ENCODE measurements at places on chromosomes 2 and 18. TPM values are rescaled to one million over a fixed set of nuclear protein-coding genes. Genes with fewer than 3 reads are reported as not detected.

DNA sequence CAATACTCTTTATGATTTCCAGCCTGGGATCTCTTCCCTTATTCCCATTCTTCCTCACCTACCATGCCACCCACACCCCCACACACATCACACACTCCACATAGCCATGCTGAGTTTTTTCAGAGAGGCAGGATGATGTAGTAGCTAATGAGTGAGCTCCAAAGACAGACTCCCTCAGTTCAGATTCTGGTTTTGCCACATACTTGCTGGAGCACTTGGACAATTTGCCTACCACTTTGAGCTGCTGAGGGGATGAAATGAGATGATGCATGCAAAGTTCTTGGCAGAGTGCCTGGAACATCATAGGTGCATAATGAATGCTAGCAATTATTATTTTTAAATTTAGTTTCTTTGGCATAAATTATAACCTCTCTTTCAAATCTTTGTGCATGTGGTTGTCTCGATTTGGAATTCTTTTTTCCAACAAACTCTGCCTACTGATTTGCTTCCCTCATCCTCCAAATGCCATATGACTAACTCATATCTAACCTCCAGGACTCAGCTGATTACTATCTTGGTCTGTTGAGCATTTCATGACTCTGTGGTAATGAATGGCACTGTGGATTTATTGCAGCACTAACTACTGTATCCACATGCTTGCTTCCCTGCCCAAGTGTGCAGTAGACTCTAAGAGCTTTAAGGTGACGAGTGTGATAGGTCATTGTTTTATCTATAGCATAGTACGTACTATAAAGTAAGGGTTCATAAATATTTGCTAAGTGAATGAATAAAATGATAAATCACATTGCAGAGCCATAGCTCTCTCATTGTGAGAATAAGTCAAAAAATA, 99.1 kb downstream of the TACR1 start:
- no peak overlapping the region for H3K27ac ChIP-seq
- H3K4me1 ChIP-seq, result no peaks in the 10 kb centered on the region
- DNase-seq, result no peak
- no peak overlapping the region for H3K4me3 ChIP-seq
- H3K27me3 ChIP-seq, result no peaks in the 10 kb centered on the region
- no peaks in the 10 kb centered on the region for H3K36me3 ChIP-seq

GRCh38 chr2:201806442-201807170, at the start of gene CDK15:
Gene CDK15, plus strand, starts transcription at chr2:201806537. Its CDS starts 128 bp downstream, at chr2:201806665.
- H3K4me3 ChIP-seq, result no peak within 1 kb of the TSS
- H3K27me3 ChIP-seq, result peaks cover 4% of the 10 kb centered on the region

DNA sequence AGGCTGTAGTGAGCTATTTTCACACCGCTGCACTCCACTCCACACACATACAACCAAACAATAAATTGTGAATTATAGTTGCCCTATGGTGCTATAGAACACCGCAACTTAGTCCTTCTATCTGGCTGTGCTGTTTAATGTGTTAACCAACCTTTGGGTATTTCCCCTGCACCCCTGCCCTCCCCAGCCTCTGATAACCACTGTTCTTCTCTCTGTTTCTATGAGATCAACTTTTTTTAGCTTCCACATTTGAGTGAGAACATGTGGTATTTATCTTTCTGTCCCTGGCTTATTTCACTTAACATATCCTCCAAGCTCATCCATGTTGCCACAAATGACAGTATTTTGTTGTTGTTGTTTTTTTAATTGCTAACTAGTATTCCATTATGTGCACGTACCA, 32.5 kb downstream of the TET3 start:
- no peaks in the 10 kb centered on the region for H3K36me3 ChIP-seq
- no peak overlapping the region for H3K27ac ChIP-seq
- no peak for DNase-seq
- no peak overlapping the region for H3K4me3 ChIP-seq
- H3K4me1 ChIP-seq, result no peaks in the 10 kb centered on the region
- H3K27me3 ChIP-seq, result no peaks in the 10 kb centered on the region

GRCh38 chr2:136247204-136247950, 129.4 kb upstream of the CXCR4 start:
- no peaks in the 10 kb centered on the region for H3K27me3 ChIP-seq
- no peaks in the 10 kb centered on the region for H3K4me1 ChIP-seq
- no peak overlapping the region for H3K27ac ChIP-seq
- no peaks in the 10 kb centered on the region for H3K36me3 ChIP-seq
- H3K4me3 ChIP-seq, result no peak overlapping the region

GRCh38 chr2:79593237-79593867, 80.5 kb downstream of the CTNNA2 start:
- no peaks in the 10 kb centered on the region for H3K27me3 ChIP-seq
- H3K4me1 ChIP-seq, result no peaks in the 10 kb centered on the region
- H3K36me3 ChIP-seq, result no peaks in the 10 kb centered on the region
- no peak overlapping the region for H3K4me3 ChIP-seq

GRCh38 chr2:150686391-150686790, 198.9 kb upstream of the RND3 start:
- no peak overlapping the region for H3K27ac ChIP-seq
- no peak overlapping the region for H3K4me3 ChIP-seq
- no peaks in the 10 kb centered on the region for H3K4me1 ChIP-seq
- H3K36me3 ChIP-seq, result no peaks in the 10 kb centered on the region
- no peak for DNase-seq
- no peaks in the 10 kb centered on the region for H3K27me3 ChIP-seq

DNA sequence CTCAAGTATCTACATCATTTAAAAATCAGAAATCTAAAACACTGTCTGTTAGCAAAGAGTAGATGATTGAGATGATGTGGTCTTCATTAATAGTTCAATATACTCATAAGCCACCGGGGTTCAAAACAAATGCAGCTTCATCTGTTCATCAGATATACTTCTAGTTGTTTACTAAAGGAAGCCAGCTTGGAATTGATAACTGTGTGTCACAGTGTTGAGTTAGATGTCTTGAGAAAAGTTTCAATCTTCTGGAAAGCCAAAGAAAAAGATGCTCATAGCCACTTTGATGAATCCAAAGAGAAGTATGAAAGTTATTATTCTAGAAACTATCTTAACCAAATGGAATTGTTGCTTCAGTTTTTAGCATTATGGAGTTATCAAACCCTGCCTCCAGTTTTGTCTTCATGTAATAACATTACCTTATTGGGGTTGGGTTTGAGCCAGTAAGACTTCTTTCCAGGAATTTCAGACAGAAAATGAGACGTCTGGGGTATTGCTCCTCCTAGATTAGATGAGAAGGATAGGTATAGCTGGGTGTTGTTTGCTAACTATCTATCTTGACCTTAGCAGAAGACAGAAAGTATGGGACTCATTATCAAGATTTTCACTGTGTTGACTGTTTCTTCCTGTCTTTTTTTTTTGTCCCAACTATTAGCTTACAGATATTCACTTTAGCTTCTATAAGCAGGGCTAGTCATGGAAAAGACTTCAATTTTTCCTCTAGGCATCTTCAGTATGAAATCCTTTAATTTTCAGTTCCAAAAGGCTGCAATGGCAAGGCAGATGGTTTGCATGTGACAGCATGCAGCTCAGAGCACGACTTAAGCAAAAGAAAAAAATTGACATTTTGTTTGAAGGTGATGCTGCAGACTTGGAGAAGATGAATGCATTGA, 66.5 kb downstream of the LNPK start:
- no peak overlapping the region for H3K4me3 ChIP-seq
- no peaks in the 10 kb centered on the region for H3K27me3 ChIP-seq
- no peaks in the 10 kb centered on the region for H3K4me1 ChIP-seq
- no peak overlapping the region for H3K27ac ChIP-seq
- DNase-seq, result no peak

GRCh38 chr2:182890305-182890704, 23.9 kb upstream of the FRZB start:
- no peak for DNase-seq
- no peaks in the 10 kb centered on the region for H3K4me1 ChIP-seq
- H3K4me3 ChIP-seq, result no peak overlapping the region
- H3K27ac ChIP-seq, result no peak overlapping the region

Gene ST6GAL2
- total RNA-seq, result 0.46 TPM

Gene MERTK
- 5.2 TPM for total RNA-seq

- H3K4me1 ChIP-seq, result no peaks in the 10 kb centered on the region
- no peak for DNase-seq
- H3K36me3 ChIP-seq, result no peaks in the 10 kb centered on the region
- H3K27ac ChIP-seq, result no peak overlapping the region
- no peak overlapping the region for H3K4me3 ChIP-seq
These were observed 17.4 kb downstream of the TRPM8 start for GRCh38 chr2:233934524-233934923.

DNA sequence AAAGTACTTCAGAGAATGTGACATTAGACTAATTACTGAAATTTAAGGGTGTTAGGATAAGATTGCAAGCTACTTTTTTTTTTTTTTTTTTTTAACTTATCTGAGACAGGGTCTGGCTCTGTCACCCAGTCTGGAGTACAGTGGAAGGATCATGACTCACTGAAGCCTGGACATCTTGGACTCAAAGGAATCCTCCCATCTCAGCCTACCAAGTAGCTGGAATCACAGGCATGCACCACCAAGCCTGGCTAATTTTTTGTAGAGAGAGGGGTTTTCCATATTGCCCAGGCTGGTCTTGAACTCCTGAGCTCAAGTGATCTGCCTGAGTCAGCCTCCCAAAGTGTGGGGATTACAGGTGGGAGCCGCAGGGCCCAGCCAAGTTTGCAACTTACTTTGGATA, 1246.0 kb upstream of the ZEB2 start:
- H3K27ac ChIP-seq, result no peak overlapping the region
- no peaks in the 10 kb centered on the region for H3K36me3 ChIP-seq
- peaks cover 7% of the 10 kb centered on the region for H3K4me1 ChIP-seq
- no peak for DNase-seq
- H3K4me3 ChIP-seq, result no peak overlapping the region

DNA sequence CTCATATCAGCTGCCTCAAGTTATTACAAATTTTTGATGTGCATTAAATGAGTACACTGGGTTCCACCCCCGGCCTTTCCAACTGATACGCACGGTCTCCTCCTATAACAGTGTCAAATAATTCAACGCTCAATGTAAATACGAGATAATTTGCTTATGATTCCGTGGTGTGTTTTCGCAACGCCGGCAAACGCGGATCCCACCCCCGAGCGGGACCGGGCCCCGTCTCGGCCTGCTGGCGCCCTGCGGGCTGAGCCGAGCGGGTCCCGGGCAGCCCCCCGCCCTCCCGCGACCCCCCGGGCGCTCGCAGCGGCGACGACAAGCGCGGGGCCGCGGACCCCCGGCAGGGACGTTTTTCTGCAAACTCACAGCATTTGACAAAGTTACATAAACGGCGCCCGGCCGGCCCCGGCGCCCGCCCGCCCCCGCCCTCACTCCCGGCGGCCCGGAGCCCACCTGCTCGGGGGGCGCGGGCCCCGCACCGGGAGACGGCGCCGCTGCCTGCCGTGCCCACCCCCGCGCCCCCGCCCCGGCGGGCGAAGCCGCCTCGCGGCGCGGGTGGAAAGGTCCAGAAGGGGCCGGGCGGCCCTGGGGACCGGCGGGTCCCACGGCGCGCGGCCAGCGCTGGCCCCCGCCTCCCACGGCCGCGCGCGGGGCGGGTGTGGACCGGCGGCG, 762 bp downstream of the HDAC4 start:
- H3K4me3 ChIP-seq, result peak overlapping the region; percentile 10
- H3K27me3 ChIP-seq, result no peaks in the 10 kb centered on the region
- H3K27ac ChIP-seq, result no peak overlapping the region
- DNase-seq, result no peak
- no peaks in the 10 kb centered on the region for H3K4me1 ChIP-seq
- no peaks in the 10 kb centered on the region for H3K36me3 ChIP-seq

DNA sequence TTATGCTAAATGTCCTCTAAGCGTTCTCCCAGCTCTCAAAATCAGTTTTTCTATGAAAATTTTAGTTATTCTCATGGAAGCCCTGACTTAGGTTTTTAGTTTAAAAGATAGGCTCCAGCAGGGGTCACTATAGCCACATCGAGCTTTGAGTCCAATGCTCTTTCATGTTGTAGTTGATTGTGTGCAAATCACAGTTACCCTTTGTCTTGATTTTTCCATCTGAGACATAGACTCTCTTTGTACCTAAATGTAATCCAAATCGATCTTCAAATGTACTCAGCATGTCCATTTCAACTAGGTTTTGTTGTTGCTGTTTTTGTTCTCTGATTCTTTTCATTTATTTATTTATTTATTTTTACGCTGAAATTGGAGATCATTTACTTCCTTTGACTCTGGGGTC, 26.4 kb upstream of the MSTN start:
- H3K27ac ChIP-seq, result no peak overlapping the region
- DNase-seq, result no peak
- H3K4me3 ChIP-seq, result no peak overlapping the region
- H3K4me1 ChIP-seq, result no peaks in the 10 kb centered on the region
- no peaks in the 10 kb centered on the region for H3K27me3 ChIP-seq
- no peaks in the 10 kb centered on the region for H3K36me3 ChIP-seq

DNA sequence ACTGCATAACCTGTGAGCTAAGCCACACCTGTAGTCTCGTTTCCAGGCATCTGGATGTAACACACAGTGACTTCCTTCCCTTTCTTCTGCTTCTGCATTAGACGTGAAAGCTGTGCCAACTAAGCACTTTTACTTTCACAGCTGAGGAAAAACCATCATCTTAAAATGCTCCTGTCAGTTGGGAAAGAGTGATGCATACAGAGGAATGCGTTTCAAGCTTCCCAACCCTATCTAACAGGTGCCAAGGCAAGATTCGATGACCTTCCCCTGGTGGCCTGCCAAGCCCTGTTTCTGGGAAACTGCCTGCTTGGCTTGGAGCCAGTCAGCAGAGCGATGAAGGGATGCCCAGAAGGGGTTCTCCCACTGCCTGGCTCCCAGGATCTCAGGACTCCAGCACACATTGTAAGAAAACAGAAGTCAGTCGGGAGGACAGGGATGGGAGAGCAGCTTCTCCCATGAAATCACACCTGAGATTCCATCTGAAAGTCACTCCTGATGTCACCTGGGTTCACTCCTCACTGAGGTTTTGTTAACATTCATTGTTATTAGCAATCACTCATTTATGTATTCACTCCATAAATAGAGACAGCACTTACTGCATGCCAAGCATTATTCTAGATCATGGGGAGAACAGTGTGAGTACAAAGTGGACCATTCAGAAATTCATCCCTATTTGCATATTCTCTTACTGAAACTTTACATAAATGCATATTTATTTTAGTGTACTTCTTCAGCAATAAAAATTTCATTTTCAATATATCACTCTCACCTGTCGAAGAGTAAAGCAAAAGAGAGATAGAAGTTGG, 64.1 kb downstream of the DTNA start:
- peak; percentile 81 for DNase-seq
- no peaks in the 10 kb centered on the region for H3K4me1 ChIP-seq
- H3K36me3 ChIP-seq, result no peaks in the 10 kb centered on the region
- H3K4me3 ChIP-seq, result no peak overlapping the region

Gene CXCR1
- not detected for total RNA-seq

Gene EPB41L3
- 13.4 TPM for total RNA-seq

Gene EEF1B2
- 817 TPM for total RNA-seq

Gene ZNF396
- 3.8 TPM for total RNA-seq

DNA sequence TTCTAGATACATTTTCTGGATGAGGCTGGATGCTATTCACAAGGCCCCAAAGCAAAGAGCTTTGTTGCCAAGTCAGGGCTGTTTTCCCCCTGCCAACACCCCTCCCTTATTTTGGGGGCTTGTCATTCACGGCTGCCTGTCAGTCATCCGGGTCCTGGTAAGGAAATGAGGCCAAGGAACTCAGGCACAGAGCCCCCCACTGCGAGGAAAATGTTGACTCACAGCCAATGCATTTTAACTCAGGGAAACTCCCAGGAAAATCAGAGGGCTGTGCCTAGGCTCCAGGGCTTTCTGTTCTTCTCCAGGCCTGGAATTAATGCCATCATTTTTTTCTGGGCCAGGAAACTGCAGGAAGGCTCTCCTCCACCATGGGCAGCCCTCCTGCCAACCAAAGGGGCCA, 241.1 kb downstream of the SMAD2 start:
- no peak overlapping the region for H3K4me3 ChIP-seq
- no peaks in the 10 kb centered on the region for H3K27me3 ChIP-seq
- no peak overlapping the region for H3K27ac ChIP-seq
- DNase-seq, result no peak

Data from pancreas (tissue), 10 donors.